ENCODE measurements at places on chromosomes 6 and 20.

DNA sequence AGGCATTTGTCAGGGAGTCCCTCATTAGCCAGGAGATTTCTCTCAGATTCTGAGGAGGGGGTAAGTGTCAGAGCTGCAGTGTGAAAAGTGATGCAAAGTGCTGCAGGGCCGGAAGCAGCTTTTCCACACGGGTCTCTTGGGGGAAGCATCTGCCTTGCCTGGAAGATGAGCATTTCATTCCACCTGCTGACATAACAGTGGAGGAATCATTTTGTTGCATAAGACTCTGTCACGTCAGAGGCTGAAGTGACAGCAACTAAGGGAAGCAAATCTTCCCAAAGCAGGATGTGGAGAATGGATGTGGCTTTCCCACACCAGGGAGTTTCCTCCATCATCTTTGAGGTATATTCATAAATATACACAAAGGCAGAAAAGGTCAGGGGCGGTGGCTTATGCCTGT, 22.8 kb downstream of the DCBLD1 start:
- no peak for DNase-seq

DNA sequence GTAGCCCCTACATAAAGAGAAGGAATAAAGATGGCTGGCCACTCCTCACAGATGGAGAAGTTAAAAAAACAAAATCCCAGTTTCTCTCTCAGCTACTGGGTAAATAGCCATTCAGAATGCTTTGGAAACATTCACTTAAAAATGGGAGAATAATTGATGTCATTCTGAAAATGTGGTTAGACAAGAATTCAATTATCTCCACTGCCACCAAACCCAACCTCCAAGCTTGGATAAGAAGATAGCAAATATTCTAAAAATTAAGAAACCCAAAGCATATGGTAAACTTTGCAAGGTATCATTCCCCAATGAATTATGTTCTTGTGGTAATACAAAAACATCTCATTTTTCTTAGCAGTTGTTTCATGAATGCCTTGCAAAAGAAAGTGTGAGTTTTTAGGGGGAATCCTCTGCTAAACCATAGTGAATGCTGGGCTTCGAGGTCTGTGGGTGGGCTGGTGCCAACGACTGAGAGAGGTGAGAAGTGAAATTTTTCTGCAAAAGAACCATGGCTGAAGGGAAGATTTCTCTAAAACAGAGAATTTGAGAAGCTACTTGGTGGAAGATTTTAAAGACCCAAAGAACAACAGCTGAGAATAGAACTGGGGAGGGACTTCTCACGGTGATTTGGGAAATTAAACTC, 497.9 kb upstream of the JARID2 start:
- DNase-seq, result no peak

GRCh38 chr20:59733351-59733750, 129.0 kb downstream of the PHACTR3 start:
- no peak for DNase-seq

GRCh38 chr20:8082989-8083388, 49.1 kb upstream of the PLCB1 start:
- peak; percentile 65 for DNase-seq

Measured in NCI-H345 (cell line).